ENCODE measurements at places on chromosomes 16 and 17.

- no peak for DNase-seq
These were observed 15.4 kb downstream of the REXO5 start for GRCh38 chr16:20821682-20822081.

DNA sequence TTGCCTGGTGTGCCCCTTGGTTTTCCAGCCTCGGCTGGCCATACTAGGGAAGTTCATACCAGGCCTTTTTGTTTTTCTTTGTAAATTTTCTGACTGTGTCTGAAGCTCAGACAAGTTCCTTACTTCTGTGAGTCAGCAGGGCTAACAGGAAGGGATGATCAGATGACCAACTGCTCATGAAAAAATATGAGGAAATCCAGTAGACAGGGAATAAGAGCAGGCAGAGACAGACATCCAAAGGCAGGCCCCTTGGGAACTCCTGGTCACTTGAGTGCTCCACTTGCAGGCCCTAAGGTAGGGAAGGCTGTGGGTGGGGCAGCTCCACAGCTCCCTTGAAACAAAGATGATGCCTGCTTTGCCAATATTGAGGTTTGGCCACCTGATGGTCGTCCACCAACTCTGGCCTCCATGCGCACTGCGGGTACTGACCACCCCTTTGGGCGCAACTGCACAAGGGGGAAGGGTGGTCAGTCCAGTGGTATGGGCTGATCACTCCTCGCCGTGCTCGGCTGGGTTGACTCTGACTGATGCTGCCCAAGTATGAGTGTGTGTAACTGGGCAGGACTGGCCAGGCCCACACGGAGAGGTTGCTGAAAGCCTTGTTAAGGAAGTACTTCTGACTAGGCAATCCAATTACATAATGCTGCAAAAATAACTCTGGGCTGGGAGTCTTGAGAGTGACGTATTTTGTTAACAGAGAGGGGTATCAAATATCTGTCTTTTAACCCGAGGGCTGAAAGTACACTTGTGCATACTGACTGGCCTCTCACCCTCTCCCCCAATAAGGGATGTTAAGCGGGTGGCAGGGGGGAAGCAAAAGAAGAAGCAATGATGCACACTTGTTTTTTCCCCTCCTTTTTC is 20.8 kb upstream of the ZFHX3 start:
- no peak for DNase-seq

DNA sequence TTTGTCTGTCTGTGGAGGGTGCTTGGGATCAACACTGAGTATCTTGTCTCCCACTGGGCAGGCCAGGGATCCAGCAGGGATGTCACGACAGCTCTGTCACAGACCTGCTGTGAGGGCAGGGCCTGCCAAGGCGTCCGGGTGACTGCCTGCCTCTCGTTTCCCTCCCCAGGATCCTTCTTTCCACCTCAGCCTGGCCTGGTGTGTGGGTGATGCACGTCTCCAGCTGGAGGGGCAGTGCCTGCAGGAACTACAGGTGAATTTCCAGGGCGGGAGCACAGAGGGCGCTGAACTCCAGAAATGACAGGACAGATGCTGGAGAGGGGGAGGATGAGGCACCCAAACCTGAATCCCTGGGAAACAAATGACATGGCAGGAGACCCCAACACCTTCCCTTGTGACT is 6.8 kb upstream of the MMP15 start:
- DNase-seq = no peak

DNA sequence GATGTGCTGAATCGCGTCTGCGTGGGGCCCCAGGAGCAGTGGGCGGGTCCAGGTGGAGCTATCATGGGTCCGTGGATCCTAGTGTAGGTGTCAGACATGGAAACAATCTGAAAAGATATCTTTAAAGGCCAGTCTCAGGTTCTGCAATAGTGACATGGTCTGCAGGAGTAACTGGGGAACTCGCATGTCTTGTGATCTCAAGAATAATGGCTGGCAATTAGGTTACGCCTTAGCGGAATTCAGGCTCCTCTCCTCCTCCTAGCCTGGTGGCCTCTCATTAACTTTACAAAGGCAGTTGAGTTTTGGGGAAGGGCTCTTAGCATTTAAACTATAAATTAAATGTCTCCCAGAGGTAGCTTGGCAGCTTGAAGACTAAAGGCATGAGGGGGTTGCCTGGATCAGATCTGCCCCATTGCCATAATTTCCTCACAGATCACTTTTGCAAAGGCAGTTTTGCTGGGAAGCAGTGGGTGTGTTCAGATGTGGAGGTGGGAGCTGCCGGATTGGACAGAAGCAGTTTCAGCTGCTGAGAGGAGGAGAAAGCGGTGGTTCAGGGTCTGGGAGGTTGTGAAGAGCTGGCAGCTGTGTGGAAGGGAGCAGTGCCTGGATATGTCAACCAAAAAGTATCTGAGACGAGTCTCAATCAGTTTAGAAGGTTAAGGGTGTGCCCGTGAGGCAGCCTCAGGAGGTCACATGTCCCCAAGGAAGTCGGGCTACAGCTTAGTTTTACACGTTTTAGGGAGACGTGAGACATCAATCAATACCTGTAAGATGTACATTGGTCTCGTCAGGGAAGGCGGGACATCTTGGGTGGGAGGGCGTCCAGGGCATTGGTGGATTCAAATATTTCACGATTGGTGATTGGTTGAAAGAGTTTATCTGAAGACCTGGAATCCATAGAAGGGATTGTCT is 2.7 kb downstream of the TBCD start:
- DNase-seq = no peak

DNA sequence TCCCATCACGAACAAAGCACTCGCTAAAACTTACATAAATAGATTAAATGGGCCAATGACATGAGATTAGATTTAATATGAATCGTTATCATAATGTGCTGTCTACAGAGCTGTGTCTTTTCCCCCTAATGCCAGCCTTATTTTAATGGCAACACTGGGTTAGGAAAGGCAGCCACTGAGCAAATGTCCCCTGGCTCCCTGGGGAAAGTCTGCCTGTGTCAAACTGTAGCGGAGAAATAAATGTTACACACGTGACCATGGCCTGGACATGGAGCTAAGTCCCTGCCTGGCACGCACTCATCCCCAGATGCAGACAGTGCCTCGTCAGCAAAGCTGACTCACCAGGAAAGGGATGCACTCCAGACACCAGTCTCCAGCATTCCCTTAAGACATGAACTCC is 61.3 kb upstream of the SDK2 start:
- no peak for DNase-seq

GRCh38 chr17:32297424-32297823 is 31.8 kb downstream of the RHBDL3 start:
- DNase-seq = no peak

DNA sequence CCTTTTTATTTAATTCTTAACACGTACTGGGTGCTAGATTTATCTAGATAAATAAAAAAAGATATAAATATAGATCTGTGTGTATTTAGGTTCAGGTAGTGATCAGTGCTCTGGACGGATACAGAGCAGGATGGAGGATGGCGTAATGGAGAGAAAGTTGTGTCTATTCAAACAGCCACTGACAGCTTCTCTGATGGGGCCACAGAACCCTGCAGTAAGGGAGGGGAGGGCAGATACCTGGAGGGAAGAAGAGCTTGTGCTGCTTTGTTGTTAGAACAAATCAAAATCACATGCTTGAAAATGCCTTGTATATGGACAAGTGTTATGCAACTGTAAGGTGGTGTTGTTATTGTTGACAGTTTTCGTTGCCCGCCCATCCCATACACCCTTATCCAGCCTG is 170.2 kb downstream of the UTP18 start:
- no peak for DNase-seq

DNA sequence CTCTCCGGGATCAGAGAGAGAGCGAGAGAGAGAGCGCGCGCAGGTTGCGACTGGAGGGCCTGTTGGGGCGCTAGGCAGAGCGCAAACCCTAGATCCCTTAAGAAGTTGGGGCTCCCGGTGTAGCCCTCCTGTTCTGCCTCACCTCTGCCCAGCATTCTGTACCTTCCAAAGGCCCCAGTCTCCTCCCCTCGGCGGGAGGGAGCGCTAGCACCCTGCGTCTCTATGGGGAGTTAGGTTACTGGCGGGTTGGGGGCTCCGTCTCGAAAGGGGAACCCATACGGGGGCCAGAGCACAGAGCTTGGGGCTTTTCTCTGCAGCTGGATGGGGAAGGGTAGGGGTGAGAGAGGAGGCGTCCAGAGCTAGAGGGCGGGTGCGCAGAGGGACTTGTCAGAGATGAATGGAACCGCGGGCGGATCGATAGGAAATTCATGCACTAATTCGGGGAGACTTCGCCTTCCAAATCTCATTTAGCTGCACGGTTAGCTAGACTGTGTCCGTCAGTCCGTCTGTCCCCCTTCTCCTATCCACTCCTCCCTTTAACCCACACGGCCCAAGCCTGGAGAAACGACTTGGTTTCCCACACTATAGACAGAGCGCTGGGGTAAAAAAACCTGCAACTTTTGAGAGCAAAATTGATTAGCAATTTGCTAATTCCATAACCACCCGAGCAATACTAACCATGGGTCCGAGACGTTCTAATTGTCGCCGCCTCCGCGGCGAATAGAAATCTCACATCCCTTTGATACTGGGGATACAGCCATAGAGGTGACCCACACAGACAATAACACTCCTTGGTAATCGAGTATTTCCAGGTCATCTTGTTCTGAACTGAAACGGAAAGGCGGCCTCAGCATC is 693 bp upstream of the HOXB4 start:
- no peak for DNase-seq

- DNase-seq = no peak
These were observed 21.6 kb downstream of the LASP1 start for GRCh38 chr17:38891441-38891840.

DNA sequence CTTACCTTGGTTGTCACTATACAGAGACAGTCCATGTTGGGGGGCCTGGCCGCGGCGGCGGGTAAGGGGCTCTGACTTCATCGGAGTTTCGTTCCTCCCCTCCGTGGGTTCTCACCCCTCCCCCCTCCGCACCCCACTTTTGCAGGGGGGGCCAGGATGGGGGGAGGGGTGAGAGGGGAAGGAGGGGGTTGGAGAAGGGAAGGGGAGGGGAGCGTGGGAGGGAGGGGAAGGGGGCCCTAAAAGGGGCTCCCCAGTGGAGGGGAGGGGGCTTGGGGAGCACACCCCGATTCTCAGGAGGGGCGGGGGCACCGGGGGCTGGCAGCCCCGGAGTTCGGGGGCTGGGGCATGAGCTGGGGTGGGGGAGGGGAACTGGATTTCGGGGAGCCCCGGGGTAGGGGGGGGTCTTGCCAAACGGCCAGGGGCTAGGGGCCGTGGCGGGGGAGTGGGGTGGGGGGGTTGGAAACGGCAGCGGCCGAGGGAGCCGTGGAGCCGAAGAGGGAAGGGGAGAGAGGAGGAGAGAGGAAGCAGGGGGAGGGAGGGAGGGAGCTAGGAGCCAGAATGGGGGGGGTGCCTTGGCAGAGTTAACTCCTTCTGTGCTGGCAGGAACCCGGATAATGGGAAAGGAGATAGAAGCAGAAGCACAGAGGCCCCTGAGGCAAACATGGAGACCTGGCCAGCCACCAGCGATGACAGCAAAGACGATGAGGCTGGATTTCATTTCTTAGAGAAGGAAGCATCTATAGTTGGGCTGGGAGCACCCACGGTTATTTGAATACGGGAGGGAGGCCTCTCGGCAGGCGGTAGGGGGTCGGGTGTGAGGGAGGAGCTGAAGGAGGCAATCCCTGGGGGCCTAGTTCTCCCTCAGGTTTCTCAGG is 2.3 kb downstream of the DLG4 start:
- no peak for DNase-seq

GRCh38 chr17:40035162-40035559 is 19.0 kb downstream of the MED24 start:
- DNase-seq = no peak

GRCh38 chr16:71203631-71204030 is 26.9 kb downstream of the HYDIN start:
- DNase-seq = no peak

DNA sequence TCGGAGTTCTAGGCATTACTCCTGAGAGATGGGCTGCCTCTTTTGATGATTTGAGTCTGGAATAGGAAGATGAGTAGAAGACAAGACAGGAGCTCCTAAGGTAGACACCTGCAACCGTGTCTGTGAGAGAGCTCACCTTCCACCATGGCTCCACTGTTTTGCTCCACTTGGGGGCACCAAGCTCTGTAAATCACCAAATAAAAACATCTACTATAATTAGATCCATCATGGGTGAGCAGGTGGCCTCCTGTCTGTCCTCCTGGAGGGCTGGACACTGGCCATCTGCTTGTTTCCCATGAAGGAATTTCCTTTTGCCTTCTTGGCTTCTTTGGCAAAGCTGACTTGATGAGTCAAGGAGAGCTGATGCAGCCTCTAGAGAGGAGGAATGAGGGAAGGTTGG is 179.0 kb downstream of the HAPSTR1 start:
- DNase-seq = no peak

GRCh38 chr17:83099570-83100181 is 20.3 kb downstream of the METRNL start:
- no peak for DNase-seq

GRCh38 chr16:52066962-52067361 is 480.0 kb downstream of the TOX3 start:
- no peak for DNase-seq

GRCh38 chr17:48491527-48492273 is 39.1 kb downstream of the HOXB1 start:
- no peak for DNase-seq

- DNase-seq = peak; percentile 36
These were observed at the start of gene CCDC102A for GRCh38 chr16:57536306-57537193. TSS of gene CCDC102A (minus strand) at chr16:57536571. CDS start at chr16:57529177, 7,394 bp downstream.

DNA sequence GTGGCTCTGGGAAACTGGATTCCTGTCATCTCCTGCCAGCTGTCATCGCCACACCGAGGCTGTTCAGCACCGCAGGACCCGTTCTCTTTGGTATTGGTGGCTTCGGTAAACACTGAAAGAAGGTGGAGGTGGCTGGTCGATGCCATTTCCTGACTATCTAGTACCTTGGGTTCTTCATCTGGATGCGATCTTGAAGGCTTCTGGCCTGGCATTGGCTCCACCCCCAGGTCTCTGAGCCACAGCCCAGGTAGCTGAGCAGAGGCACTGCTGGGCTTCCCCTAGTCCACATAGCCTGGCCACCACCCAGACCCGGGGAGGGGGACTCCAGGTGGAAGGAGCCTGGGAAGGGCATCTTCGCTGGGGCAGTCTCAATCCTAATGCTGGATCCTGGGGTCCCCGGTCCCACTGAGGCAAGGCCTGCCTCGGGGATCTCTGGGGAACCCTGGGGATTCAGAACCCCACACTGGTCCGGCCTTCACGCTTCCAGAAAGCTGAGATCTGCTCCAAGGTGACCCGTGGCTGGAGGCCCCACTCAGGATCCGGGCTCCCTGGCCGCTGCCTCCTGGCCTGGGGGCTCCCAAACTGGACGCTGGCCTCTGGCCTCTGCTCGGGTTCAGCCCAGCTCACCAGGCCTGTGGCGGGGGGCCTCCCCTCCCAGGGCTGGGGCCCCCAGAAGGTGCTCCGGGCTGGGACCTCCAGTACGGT is 1.8 kb downstream of the C16orf54 start:
- DNase-seq = no peak

GRCh38 chr17:9044772-9045463 is 23.6 kb downstream of the NTN1 start:
- no peak for DNase-seq

DNA sequence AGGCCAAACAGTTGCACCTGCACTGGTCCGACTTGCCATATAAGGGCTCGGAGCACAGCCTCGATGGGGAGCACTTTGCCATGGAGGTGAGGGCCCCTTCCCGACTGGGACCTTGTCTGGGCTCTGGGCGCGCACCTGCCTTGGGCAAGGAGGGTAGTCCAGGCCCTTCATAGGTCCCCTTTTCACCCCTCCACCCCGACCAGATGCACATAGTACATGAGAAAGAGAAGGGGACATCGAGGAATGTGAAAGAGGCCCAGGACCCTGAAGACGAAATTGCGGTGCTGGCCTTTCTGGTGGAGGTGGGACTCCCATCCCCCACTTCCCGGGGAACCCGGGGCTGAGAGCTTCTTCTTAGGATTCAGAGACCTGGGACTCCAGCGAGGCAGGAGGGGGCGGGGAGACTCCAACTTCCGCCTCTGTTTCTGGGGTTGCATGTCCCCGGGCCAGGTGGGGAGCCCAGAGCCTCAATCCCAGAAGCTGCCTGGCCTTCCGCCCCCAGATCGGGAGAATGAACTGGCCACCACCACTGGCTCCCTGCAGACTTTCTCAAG is 7.8 kb downstream of the CA4 start:
- DNase-seq = no peak

Data from KG1 (cell line).